ENCODE measurements at places on chromosomes 12 and 14.

DNA sequence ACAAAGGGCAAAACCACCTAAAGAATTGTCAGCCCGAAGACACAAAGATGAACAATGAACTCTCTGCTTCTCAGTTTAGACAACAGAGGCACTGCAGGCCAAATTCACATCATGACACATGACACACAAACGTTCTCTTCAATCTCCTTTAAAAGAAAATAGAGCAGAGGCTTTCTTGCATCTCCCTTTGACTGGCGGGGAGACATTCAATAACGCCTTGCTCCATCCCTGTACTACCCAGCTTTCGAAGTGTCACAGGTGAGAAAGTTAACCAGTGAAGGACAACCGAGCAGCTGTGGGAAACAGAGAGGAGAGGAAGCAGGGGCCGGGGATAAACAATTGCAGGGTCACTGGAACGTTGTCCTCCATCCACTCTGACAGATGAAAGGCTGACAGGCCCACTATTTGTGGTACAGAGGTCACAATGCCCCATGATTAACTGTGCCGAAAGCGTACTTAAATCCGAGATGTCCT, 130.8 kb downstream of the PHLDA1 start:
- DNase-seq: no peak

GRCh38 chr14:42192738-42193653, 586.3 kb downstream of the LRFN5 start:
- no peak for DNase-seq

DNA sequence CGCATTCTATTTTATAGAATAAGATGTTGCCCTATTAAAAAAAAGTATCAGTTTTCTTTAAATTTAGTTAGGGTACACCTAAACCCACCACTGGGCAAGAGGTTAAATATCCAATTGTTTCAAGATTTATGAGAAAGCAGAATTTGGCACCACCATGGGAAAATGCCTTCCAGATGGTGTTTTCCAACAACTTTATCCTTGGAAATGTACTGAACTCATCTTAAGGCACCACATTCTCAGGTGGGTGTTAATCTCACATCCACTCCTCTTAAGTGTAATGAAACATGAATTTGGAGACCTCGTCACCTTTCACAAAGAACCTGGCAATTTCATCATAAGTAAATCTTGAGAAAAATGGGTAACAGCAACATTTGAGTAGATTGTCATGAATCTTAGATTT, 13.1 kb downstream of the CBX5 start:
- DNase-seq: no peak

GRCh38 chr12:29698756-29699155, 85.0 kb downstream of the TMTC1 start:
- DNase-seq: no peak

DNA sequence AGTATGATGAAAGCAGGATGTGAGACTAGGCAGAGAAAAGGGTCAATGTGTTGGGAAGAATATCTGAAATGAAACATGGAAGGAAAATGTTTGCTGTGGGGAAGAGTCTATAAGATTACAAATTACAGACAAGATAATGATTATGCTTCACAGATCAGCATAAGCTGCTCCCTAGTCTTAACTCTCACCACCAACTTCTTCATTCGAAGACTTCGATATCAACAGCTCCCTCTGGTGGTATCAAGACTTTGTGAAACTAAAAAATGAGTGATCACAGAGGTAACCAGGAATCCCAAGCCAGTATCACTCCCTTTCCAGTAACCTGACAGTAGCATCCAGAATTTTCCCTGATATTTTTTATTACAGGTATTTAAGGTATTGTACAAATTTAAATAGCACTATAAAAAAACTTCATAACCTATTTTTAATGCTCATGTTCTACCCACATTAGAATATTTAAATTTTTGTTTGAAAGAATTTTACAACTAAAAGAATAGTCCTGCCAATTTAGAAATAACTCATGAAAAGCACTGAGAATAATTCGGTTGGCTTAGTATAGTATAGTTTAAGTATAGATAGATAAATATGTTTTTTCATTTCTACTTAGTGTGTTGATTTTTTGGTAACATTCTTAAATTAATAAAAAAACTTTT, 84.4 kb downstream of the C2CD5 start:
- peak; percentile 26 for DNase-seq

DNA sequence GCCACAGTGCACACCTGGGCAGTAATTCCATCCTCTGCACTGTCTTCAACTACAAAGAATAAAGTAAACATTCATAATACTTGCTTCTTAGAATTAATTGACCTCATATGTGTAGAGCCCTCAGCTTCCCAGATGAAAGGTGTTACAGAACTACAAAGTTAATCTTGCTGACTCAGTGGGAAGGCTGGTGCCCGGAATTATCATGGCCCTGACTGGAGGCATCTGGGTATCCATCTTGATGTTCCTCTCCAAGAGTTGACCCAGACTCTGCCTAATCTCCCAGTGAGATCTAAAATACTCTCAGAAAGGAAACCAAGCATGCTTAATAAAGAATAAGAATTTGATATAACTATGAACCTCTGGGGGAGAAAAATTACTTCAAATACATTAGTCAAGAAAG, 147.0 kb upstream of the ARID2 start:
- DNase-seq: no peak

DNA sequence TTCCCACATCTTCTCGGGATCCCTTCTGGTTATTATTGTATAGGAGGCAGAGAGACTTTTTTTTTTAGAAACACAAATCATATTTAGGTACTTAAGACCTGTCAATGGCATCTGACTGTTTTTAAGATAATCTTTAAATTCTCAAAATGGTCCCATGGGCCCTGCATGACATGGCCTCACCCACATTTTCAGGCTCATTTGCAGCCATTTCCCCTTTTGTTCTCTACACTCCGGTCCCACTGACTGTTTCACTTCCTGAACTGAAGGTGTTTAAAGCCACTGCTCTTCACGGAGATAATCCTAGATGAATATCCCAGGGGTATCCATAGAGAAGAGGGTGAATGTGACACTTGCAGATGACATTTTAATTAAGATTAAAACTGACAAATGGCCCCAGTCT, 12.3 kb upstream of the C12orf71 start:
- DNase-seq: no peak

DNA sequence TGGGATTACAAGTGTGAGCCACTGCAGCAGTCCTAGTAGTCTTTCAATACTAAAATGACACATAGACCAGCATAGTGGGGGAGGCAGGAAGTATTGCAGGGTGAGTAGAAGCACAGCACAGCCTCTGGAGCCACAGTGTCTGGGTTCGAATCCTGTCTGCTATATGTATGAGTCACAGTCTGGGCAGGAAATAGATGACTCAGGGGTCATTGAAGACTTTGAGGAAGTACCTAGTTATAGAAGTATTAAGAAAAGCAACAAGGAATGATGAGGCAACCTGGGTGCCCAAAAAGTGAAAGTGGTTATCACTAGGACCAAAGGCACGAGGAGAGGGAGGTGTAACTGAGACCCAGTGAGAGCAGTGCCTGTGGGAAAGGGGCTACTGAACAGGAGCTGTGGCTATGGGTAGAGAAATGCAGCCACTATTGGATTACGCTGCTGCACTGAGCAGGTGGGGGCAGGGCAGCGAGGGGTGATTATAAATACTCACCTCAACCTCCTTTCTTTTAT, 124.0 kb downstream of the PDE3A start:
- peak; percentile 38 for DNase-seq

GRCh38 chr12:31005944-31006361, 67.7 kb upstream of the DDX11 start:
- peak; percentile 23 for DNase-seq

GRCh38 chr14:93274055-93274806, 58.6 kb downstream of the BTBD7 start:
- DNase-seq: no peak

DNA sequence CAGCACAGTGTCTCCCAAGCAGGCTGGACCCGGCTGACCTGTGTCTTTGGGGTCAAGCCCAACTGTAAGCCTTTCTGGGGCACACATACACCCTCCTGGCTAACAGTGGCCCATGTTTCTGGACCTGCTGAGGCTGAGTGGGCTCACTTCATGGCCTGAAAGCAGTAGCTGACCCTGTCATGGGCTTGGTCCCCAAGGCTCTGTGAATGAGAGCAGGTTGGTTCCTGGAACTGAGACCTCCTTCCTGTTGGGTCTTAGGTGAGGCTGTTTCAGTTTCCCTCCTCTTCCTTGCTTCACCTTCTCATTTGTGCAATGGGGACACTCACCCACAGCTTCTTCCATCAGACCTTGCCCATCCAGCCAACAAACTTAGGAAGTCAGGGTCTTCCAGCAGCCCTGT, 744 bp upstream of the IL25 start:
- DNase-seq: no peak

GRCh38 chr14:92973261-92973797, 50.4 kb downstream of the CHGA start:
- DNase-seq: peak; percentile 71

- peak; percentile 2 for DNase-seq
These were observed 120.9 kb downstream of the TMEM132C start for GRCh38 chr12:128387811-128388422.

GRCh38 chr14:104891664-104892530, 26.8 kb downstream of the CEP170B start:
- DNase-seq: no peak

GRCh38 chr14:39015360-39015961, 87.6 kb downstream of the SEC23A start:
- DNase-seq: peak; percentile 24

DNA sequence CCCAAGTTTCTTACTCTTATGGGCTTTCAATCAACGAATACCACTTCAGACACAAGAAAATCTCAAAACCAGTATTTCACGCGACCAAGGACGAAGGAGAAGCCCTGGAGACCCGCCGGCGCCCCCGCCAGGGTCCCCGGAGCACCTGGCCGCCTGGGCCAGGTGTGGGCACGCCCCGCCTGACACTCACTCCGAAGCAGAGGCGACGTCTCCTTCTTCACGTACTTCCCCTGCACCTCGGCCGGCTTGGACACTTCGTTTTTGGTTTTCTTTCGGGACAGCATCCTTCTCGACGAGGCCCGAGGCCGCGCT, 466 bp downstream of the SAV1 start:
- DNase-seq: peak; percentile 54

DNA sequence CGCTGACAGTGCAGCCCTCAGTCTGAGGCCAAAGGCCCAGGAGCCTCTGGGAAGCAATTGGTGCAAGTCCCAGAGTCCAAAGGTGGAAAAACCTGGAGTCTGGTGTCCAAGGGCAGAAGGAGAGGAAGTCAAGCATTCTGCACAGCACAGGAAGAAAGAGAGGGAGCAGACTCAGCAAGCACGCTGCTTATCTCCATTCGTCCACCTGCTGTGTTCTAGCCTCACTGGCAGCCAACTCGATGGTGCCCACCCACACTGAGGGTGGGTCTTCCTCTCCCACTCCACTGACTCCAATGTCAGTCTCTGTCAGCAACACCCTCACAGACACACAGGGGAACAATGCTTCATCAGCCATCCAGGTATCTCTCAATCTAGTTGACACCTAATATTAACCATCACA, 38.8 kb downstream of the HELB start:
- DNase-seq: no peak

DNA sequence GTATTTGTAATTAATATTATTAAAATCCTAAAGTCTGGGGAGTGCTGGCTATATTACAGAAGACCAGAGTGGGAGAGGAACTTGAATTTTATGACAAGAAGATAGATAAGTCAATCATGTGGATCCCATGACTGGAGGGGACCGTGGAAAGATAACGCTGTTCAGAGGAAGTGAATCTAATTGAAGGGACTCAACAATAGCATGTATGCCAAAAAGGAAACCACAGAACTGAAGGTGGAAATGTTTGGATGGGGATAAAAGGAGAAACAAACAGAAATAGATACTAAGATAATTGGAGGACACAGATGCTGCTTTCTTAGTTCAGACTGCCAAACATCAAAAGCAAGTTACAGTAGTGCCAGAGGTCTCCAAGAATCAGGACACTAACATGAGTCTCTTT, 21.1 kb downstream of the OR6J1 start:
- DNase-seq: no peak

DNA sequence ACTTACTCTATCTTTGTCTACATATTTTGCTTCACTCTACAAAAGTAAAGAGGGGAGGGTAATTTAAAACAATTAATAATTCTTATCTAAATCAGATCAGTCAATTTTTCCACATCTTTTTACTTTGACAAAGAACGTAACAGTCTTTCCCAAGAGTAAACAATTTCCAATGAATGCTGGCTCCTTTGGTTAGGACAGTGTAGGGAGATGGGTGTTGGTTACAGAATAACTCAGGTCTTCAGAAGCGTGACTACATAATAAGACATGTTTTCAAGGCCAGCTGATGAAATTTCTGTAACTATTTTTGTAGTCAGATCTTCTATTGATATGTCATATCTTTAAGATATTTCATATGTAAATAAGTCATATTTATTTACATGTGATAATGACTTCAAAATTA, 183.0 kb upstream of the CAND1 start:
- DNase-seq: no peak

DNA sequence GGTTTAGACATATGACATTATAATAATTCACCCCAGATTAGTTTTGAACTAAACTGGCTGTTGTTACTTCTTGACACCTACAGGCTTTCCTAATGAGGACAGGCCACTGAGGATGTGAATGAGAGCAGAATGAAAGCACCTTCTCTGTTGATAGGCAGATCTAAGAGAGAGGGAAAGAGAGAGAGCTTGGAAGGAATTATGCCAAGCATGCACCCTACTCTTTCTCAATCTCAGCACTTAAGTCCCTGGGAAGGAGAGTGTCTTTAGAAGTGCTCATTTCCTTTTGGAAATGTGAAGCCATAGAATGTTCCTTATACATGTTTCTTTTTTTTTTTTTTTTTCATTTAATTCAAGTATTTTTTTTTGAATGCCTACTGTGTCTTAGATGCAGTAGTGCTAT, 49.0 kb downstream of the TBC1D15 start:
- DNase-seq: no peak

GRCh38 chr12:54383041-54383609, 1.4 kb downstream of the ZNF385A start:
- DNase-seq: no peak

DNA sequence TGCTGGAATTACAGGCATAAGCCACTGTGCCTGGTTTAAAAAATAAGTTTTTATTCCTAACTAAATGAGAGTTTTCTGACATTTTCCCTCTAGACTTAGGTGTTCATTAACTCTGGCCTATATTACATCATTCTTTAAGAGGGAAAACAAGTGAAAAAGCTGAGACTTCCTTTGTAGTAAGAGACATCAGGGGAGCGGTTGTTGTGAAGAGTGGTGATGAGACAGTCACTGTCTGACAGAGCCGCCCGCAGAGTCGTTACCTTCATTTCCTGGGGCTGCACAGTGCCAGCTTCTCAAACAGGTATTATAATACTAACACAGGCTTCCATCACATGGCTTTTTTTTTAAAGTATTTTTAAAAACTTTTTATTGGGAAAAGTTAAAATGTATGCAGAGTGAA, 19.7 kb upstream of the TDRD9 start:
- DNase-seq: no peak

- DNase-seq: no peak
These were observed 24.5 kb upstream of the SPTLC2 start for GRCh38 chr14:77640756-77641533.

GRCh38 chr14:33678005-33678404, 272.9 kb downstream of the EGLN3 start:
- no peak for DNase-seq

DNA sequence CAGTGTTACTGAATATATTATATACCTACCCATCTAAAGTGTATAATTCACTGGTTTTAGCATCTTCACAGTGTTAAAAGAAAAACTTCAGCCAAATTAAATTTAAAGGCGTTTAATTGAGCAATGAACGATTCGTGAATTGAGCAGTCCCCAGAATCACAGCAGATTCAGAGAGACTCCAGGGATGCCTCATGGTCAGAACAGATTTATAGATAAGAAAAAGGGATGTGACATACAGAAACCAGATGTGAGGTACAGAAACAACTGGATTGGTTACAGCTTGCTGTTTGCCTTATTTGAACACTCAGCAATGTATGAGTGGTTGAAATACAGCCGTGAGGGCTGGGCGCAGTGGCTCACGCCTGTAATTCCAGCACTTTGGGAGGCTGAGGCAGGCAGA, 84.6 kb downstream of the WNK1 start:
- no peak for DNase-seq
